Left renal pelvis (tissue), 4 donors: ENCODE measurements at places on chromosomes 2 and 18.

GRCh38 chr2:3287896-3288295 lies 89.7 kb downstream of the EIPR1 start:
- DNase-seq: no peak

GRCh38 chr18:647304-647703 lies 10.1 kb upstream of the TYMS start:
- DNase-seq: no peak

- no peak for DNase-seq
These were observed 17.5 kb downstream of the ACAA2 start for GRCh38 chr18:49795612-49796552.

- no peak for DNase-seq
These were observed at the start of gene B3GNT7 for GRCh38 chr2:231395188-231396057. Gene B3GNT7, plus strand, starts transcription at chr2:231395710. Its CDS starts 94 bp downstream, at chr2:231395804.

GRCh38 chr2:233386382-233387041 lies 32.2 kb downstream of the DGKD start:
- DNase-seq: no peak

DNA sequence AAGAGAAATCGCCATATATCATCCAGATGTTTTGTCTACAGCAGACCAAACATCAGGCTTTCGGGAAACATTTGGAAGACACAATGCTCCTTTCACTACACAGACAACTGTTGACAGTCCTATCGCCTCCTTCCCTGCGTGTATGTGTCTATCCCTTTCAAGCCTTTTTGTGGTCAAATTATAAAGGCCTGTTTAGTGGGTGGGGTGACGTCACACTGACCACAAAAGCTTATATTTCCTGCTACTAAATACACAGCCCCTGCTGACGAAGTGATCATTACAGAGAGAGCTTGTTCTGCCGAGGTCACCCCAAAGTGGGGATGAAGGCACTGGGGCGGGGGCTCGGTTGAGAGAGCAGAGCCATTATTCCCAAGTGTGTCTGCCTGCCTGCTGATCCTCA lies 302.7 kb upstream of the TNP1 start:
- DNase-seq: no peak

DNA sequence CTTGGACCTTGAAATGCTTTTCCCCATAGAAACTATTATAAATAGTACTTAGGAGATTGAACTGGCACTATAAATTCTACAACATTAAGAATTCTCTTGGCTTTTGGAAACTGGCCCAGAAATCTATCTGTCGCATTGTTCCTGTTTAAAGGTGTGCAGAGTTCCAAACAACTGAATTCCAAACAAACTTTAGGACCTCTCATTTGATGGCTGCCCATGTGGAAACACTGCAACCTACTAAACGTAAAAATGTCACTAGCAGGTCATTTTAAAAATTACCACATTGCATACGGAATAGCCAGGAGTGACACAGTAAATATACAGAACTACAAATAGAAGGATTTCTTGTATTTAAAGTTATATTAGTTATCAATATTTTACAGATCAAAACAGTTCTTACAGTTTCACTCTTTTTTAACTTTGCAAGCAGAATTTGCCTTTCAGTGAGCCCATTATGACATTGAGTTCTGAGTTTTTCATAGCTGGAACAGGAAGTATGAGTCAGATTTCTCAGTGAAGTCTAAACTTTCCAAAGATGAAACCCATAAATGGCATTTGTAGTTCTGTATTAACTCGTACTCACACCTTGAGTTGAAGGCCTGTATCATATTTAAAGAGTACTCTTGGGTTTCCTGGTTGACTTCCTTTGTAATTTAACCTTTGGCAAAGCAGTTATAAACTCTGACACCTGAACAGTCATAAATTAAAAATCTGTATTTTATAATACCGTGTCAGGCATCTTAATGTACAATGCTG lies 142.3 kb upstream of the BOD1L2 start:
- no peak for DNase-seq

- no peak for DNase-seq
These were observed 72.5 kb upstream of the CYP26B1 start for GRCh38 chr2:72220170-72220569.

- DNase-seq: no peak
These were observed at the start of gene KCNE4 for GRCh38 chr2:223051693-223052289. Gene KCNE4, plus strand, starts transcription at chr2:223052190. Its CDS starts 641 bp downstream, at chr2:223052831.

GRCh38 chr2:157922815-157923214 lies 46.7 kb upstream of the ACVR1 start:
- no peak for DNase-seq

DNA sequence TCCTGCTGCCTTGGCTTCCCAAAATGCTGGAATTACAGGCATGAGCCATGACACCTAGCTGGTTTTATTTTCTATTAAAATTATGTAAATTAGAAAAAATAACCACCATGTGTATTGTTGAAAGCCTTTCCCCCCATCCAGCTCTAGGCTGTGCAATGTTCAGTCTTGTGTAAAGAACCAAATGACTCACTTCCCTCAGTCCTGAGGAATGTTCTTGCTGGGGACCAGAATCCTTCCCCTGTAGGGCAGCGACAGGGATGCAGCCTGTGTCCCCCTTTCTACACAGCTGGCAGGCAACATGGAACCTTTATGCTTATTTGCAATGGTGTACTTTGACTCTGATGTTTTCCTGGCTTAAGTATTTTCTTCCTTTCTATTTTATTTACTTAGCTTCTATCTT lies 29.4 kb downstream of the AOX1 start:
- DNase-seq: no peak

DNA sequence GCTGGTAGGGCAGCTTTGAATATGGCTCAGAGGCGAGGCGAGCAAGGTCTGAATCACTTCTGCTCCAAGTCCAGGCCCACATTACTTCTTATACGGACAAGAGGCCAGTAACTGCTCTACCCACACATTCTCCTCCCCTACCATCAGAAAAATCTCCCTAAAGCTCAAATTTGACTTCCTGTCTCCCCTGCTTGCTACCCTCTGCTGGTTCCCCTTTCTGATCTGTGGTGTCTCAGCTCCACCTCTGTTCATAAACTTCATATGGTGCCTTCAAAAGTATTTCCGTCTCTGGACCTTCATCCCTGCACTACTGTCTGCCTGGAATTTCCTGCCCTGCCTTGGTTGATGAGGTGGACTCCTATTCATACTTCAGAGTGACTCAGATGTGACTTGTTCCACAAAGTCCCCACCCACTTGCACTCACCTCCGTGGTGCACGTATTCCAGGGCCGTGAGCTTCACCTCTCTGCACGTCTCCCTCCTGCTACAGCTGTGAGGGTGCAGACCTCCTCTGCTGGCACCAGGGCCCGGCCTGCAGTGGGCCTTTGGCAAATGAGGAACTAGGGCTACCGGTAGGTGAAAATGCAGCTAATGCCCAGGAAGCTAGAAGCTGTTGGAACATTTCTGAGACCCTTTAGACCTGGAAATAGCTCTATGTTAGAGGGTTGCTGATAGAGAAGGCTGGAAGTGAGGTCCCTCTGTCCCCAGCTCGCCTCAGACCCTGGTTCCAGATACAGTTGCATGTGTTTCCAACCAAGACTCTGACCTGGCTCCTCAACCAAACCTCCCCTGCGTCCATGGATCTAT lies 24.6 kb upstream of the KCMF1 start:
- no peak for DNase-seq

DNA sequence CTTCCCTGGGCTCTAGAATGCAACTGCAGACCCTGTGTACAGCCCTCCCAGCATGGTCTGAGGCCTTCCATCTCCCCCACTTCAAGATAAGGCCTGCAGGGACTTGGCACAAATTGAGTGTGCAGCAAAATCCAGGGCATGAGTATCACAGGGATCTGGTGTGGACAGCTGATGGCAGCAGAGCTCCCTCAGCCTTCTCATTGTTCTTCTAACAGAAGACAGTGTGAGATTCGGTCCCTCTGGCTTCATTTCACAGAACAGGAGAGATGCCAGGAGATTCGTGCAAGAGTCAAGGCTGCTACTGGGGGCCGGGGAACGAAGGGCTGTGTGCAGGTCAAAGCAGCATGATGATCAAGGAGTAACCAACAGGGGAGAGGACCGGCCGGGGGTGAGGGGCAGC lies 85.8 kb downstream of the UXS1 start:
- DNase-seq: no peak

DNA sequence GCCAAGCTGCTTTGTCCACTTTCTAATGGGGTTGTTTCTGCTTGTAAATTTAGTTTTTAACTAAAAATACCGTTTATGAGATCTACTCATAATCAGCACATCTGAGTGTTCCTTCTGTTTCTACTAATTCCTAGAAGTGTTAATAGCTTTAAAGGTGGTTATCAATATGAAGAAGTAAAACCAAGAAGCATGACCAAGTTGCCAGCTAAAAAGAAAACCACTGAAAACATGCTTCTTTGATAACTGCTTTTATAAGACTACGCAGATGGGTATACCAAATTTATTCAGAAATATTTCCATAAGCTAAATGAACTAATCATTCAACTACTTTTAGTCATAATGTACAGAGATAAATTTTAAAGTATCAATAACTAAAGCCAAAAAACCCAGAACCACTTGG lies 101.8 kb downstream of the C2orf74 start:
- no peak for DNase-seq

DNA sequence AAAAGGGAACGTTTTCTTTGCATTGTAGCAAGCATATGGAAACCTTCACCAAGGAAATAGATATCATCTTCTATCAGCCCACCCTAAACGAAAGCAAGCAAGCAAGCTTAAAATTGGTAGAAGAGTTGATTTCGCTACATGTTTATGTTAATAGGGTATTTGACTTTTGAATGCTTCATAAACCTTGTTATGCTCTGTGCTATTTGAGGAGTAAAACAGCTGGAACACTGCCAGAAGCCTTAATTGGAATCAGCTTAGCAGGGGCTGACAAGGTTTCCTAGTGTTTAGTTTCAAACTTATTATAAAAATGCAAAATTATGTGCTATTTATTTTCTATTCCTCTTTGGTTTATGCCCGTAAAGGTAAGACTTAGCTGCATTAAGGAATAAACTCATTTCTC lies 70.6 kb upstream of the LINC00305 start:
- DNase-seq: peak; percentile 62

DNA sequence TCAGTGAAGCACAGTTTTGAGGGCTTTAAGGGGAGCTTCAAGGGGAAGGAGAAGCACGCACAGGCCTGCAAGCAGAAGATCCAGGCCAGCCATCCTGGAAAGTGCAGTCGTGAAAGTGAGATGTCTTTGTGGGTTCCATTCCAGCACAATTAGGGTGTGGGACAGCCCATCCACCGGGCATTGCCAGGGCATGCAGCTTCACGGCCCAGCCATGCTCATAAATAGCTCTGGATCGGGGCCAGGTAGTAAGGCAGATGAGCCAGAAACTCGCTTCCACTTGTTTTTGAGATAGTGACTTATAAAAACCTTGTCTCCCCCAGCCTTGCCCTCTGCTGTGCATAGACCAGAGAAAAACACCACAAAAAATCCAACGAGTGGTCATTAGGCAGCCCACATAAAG lies 21.0 kb downstream of the KDSR start:
- no peak for DNase-seq

DNA sequence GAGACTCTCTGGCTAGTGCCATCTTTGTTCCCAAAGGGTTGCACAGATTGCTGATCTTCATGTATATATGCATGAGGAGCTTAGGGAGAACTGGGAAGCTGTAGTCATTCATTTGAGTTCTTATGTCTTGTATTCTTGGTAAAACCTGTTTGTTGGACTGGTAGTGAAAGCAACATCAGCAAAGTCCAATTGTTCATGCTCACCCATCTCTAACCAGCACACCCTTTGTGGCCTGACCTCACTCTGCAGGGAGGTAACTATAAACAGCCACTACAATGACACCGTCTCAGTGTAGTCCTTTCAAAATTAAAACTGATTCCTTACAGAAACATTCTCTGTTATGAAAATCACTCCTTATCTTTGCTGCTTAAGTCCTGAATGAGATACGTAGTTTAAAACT lies 13.9 kb upstream of the LMAN1 start:
- no peak for DNase-seq

GRCh38 chr2:55869637-55870325 lies 53.8 kb downstream of the EFEMP1 start:
- no peak for DNase-seq

DNA sequence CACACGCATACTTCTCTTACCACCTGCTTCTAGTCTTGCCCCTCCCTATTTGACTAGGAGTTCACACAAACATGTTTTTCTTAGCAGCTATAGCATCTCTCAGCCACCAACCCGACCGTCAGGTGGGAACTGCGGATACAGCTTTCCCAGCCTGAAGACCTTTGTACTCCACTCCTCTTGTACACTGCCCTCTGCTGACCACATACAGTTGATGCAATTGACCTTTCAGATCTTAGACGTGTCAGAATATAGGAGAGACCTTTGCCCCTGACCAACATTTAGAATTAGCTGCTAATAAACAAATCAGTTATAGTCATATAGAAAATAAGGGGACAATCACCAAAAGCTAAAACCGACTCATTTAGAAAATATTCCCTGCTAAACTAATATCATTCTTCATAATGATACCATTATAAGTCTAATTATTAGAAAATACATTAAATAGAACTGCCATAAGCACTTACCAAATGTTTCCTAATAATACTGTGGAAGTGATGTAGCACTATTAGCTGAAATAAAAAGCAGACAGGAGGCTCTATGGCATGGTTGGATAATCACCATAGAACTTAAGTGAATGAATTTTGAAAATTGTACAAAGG lies 208.4 kb downstream of the RAD51AP2 start:
- DNase-seq: peak; percentile 18

DNA sequence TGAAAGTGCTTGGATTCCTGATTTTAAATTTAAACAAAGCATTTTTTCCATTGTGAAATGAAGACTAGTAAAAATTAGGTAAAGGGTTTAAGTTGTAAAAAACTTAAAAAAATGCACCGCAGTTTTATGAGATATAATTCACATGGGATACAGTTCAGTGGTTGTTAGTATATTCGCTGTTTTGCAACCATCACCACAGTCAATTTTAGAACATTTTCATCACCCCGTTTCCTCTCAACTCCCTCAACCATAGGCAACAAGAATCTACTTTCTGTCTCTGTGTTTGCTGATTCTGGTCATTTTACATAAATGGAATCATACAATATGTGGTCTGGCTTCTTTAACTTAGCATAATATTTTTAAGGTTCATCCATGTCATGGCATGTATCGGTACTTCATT lies 4.0 kb downstream of the DGKD start:
- no peak for DNase-seq

GRCh38 chr2:4976407-4976806 lies 715.8 kb upstream of the SOX11 start:
- DNase-seq: no peak

DNA sequence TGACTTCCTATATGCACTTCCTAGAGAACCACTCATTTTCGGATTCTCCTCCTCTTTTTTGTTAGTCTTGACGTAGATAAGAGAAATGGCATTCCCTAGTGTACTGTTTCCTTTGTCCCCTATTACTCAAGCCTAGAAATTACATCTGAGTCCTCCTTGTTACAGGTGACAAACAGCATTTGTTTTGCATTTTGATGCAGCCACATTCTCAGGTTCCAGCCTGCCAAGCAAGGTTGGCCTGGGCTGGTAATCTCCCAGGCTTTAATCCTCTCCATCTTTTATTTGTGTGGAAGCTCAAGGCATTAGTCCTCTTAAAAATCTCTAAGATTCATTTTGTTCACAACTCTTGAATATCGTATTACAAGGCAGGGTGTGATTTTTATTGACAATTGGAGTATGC lies 318.0 kb upstream of the NRP2 start:
- no peak for DNase-seq
